ENCODE measurements at places on chromosomes 1 and 21. TPM values are rescaled to one million over a fixed set of nuclear protein-coding genes. Genes with fewer than 3 reads are reported as not detected.

GPR37L1 gene
- total RNA-seq, result not detected

AUNIP gene
- 2.1 TPM for total RNA-seq

OPRD1 gene
- total RNA-seq, result 0.79 TPM

UQCRHL gene
- 1.7 TPM for total RNA-seq

- no peak overlapping the region for H3K27ac ChIP-seq
- H3K4me3 ChIP-seq, result no peak overlapping the region
- H3K4me1 ChIP-seq, result no peaks in the 10 kb centered on the region
- DNase-seq, result no peak
- H3K27me3 ChIP-seq, result no peaks in the 10 kb centered on the region
Observed at GRCh38 chr1:202871367-202871766, 17.6 kb downstream of the RABIF start.

DNA sequence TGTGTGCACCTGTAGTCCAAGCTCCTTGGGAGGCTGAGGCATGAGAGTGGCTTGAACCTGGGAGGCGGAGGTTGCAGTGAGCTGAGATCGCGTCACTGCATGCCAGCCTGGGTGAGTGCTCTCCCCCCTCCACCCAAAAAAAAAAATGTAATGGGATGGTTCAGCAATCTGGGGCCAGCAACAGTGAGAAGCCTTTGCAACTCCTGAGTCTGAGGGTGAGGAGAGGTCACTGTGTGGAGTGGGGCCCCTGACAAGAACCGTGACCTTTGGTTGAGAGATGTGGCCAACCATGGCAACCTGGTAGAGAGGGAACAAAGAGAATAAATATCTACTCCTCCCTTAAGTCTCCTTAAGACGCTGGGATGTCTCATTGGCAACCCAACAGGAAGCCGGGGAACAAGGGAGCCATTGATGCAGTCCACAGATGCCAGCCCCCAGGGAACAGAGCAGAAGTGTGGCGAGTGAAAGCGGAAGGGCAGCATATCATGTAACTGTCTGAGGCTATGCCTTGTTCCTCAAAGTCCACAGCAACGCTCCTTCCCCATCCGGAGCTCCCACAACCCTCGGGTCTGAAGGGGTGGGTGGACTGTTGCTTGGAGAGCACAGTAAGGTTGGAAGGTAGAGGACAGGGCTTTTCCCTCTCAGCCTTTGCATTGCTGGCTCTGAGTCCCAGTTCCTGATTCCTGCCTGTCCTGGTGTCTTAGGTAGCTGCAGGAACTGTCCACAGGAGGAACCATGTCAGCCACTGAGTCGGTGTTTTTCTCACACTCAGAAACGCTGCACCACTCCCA is 8.3 kb downstream of the TRNP1 start:
- no peak for DNase-seq
- H3K36me3 ChIP-seq, result no peaks in the 10 kb centered on the region
- no peak overlapping the region for H3K27ac ChIP-seq
- H3K4me3 ChIP-seq, result no peak overlapping the region
- H3K27me3 ChIP-seq, result no peaks in the 10 kb centered on the region

DNA sequence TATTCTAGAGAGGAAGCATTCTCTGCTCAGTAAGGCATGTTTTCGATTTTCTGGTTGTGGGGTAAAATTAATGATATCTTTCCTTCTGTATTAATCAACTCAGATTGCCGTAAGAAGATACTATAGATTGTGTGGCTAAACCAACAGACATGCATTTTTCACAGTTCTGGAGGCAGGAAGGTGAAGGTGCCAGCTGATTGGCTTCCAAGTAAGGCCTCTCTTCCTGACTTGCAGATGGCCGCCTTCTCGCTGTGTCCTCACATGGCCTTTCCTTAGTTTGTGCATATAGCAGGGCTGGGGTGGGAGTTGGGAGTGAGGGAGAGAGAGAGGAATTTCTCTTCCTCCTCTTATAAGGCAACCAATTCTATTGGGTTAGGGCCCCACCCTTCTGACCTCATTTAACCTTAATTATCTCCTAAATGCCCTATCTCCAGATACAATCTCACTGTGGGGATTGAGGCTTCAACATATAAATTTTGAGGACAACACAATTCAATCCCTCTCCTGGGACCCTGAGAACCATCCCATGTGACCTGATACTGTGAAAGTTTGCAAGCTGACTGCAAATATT is 52.3 kb upstream of the MRPS6 start:
- no peak overlapping the region for H3K27ac ChIP-seq
- no peaks in the 10 kb centered on the region for H3K27me3 ChIP-seq
- peak; percentile 52 for DNase-seq
- no peak overlapping the region for H3K4me3 ChIP-seq
- H3K4me1 ChIP-seq, result no peaks in the 10 kb centered on the region

DNA sequence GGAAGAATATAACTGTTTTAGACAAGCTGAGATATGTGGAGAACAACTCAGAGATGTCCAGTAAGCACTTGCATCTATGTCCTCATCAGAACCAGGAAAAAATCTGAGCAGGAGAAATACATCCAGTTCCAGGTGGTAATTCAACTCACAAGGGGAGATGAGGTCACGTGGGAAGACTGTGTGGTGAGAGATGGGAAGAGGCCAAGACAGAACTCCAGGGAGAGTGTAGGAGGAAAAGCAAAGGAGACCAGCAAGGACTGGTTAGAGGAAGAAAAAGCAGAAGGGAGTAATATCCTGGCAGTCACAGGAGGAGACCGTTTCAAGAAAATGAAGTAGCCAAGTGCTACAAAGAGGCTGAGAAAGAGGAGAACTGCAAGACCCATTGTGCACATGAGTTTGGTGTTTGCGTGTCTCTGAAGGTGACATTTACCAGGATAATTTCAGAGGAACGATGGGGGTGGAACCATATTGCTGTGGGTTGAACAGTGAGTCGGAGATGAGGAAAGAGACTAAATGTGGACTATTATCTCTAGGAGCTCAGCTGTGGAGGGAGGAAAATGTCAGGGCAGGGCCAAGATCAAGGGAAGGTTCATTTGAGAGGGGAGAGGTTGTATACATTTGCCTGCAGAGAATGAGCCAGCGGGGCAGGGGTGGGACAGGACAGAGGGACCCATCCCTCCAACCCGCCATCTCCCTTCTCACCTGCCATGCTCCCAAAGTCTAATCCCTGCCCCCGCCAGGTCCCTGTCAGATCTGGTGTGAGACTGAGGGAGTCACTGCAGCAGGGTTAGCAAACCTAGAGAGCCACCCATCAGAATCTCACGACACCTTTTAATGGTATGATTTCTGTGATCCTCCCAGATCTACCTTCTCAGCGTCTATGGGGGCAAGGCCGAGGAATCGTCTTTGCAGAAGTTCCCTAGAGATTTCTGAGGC is 24.9 kb downstream of the SUSD4 start:
- no peak overlapping the region for H3K27ac ChIP-seq
- H3K27me3 ChIP-seq, result no peaks in the 10 kb centered on the region
- peak; percentile 65 for DNase-seq
- no peaks in the 10 kb centered on the region for H3K36me3 ChIP-seq

- H3K36me3 ChIP-seq, result no peaks in the 10 kb centered on the region
- peaks cover 6% of the 10 kb centered on the region for H3K4me1 ChIP-seq
- H3K27ac ChIP-seq, result no peak overlapping the region
- no peak overlapping the region for H3K4me3 ChIP-seq
Observed at GRCh38 chr1:41645062-41645461, 160.6 kb upstream of the EDN2 start.

DNA sequence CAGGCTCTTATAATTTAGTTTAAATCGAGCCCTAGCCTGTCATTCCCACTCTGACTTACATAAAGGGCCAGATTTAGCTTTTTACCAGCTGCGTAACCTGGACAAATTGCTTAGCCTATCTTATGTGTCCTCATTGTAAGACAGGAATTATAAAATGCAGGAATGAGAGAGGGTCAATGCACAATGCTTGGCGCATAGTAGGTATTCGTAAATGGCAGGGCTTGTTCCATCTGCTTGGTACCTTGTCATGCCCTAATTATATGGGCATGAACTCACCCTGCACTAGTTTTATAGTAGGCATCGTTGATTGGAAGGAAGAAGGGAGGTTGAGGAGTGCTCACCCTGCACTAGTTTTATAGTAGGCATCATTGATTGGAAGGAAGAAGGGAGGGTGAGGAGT is 108.8 kb downstream of the GALNT2 start:
- H3K27me3 ChIP-seq, result no peaks in the 10 kb centered on the region
- H3K4me3 ChIP-seq, result no peak overlapping the region
- no peak for DNase-seq
- H3K4me1 ChIP-seq, result peaks cover 20% of the 10 kb centered on the region

- peak; percentile 98 for DNase-seq
- H3K27me3 ChIP-seq, result no peaks in the 10 kb centered on the region
- no peak overlapping the region for H3K4me3 ChIP-seq
- no peaks in the 10 kb centered on the region for H3K36me3 ChIP-seq
- H3K4me1 ChIP-seq, result peaks cover 65% of the 10 kb centered on the region
Observed at GRCh38 chr1:163168053-163168452, 34.7 kb downstream of the RGS5 start.
